ENCODE measurements at places on chromosomes 2 and 18. TPM values are rescaled to one million over a fixed set of nuclear protein-coding genes. Genes with fewer than 3 reads are reported as not detected.

The CAVIN2 gene
- total RNA-seq: 240 TPM

The SFT2D3 gene
- 7.3 TPM for total RNA-seq

The LIMS3 gene
- total RNA-seq: 35.2 TPM

The TMEM17 gene
- 2.5 TPM for total RNA-seq

The MYOM1 gene
- total RNA-seq: 0.15 TPM

The ACSL3 gene
- 94.0 TPM for total RNA-seq

The OTOS gene
- not detected for total RNA-seq

The IL1B gene
- total RNA-seq: 8.9 TPM

The UGT1A8 gene
- not detected for total RNA-seq

The SCG2 gene
- 0.29 TPM for total RNA-seq

The VAMP8 gene
- 14.1 TPM for total RNA-seq

The TTN gene
- total RNA-seq: 0.41 TPM

The ITGB1BP1 gene
- total RNA-seq: 50.3 TPM

The MATN3 gene
- total RNA-seq: 3.6 TPM

The RNF103 gene
- total RNA-seq: 24.3 TPM

The ST6GAL2 gene
- total RNA-seq: 39.5 TPM

The ASTL gene
- not detected for total RNA-seq

The COLEC12 gene
- total RNA-seq: 13.2 TPM

The RAB6D gene
- not detected for total RNA-seq

The GCG gene
- total RNA-seq: not detected

The CRYGC gene
- total RNA-seq: not detected

The GPR35 gene
- total RNA-seq: 0.24 TPM

The SATB2 gene
- 5.0 TPM for total RNA-seq

The FBXO36 gene
- total RNA-seq: 1.9 TPM

The KCNF1 gene
- 2.3 TPM for total RNA-seq

The POTEF gene
- 0.06 TPM for total RNA-seq

The LTBP1 gene
- 63.4 TPM for total RNA-seq

The MYO3B gene
- total RNA-seq: not detected

The RNF125 gene
- total RNA-seq: 1.6 TPM

The THSD7B gene
- total RNA-seq: not detected

The SPHKAP gene
- total RNA-seq: not detected

The IL36G gene
- not detected for total RNA-seq

The CIB4 gene
- not detected for total RNA-seq

The LYG2 gene
- not detected for total RNA-seq

The SRD5A2 gene
- not detected for total RNA-seq

The MYO5B gene
- 11.2 TPM for total RNA-seq

The NEU4 gene
- 0.29 TPM for total RNA-seq

The CPS1 gene
- total RNA-seq: 0.53 TPM

The ACMSD gene
- not detected for total RNA-seq

The ZNF804A gene
- total RNA-seq: 0.82 TPM

The PROC gene
- total RNA-seq: not detected

The GLI2 gene
- total RNA-seq: 1.7 TPM

The SERPINB11 gene
- not detected for total RNA-seq

The ROCK1 gene
- total RNA-seq: 41.9 TPM

The EMX1 gene
- not detected for total RNA-seq

The GAREM2 gene
- total RNA-seq: 3.4 TPM

The MOGAT1 gene
- not detected for total RNA-seq

The DNPEP gene
- 48.9 TPM for total RNA-seq

The EPG5 gene
- total RNA-seq: 30.4 TPM

The CHN1 gene
- total RNA-seq: 25.1 TPM

The TNFRSF11A gene
- 1.4 TPM for total RNA-seq

The TEX44 gene
- not detected for total RNA-seq
